Fibroblast of skin of right biceps (primary cell): ENCODE measurements at places on chromosomes 2 and 18.

DNA sequence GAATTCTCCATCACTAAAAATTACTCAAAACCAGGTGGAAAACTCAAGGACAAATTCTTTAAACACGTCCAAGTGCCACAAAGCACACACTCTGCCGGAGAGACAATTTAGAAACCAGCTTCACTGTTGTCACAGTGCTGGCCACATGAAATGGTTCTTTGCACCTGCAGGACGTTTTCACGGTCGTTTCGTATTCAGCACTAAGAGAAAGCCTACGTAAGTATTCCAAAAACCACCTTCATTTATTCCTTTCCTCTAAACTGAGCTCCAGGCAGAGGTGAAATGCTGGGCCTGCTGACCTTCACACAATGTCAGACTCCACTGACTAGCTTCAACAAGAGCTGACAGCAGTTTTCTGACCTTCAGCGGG lies 680 bp downstream of the ATP5F1A start:
- no peak for DNase-seq

DNA sequence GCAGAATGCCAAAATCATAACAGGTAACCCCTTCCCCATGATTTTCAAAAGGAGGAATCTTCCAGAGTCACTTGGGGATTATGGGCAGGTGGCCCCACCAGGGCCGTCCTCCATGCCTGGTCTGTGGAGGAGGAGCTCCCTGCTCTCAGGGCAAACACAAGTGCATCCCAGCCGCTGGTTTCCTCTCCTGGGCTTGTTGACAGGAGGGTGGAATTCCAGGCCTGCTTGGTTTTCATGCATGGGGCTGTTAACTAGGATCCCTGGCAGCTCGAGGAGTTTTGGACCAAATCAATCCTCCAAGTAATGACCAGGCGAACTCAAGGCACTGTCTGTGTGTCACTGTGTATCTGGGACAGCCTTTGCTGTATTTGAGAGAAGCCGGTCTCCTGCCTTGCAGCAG lies 45.3 kb downstream of the FOSL2 start:
- DNase-seq: no peak

- no peak for DNase-seq
Measured at GRCh38 chr18:54828986-54829385, 709 bp downstream of the RAB27B start.

- DNase-seq: no peak
Measured at GRCh38 chr2:85774126-85774978, 20.6 kb downstream of the ATOH8 start.

DNA sequence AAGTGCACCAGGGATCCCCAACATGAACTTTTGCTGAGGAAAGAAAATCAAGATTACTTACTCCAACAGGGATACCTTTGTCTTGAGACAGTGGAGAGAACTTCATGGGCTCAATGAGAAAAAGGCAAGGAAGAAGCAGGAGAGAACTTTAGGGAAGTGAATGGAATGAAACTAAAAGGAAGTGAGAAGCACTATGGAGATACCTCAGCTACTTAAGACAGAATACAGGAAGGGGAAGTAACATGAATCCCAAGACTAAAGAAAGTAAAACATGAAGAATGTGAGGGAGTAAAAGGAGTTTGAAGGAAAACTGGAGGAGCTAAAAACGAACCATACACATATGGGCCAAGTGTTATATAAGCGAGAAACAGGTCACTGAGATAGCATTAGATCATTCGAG lies 32.4 kb upstream of the ACTR3 start:
- DNase-seq: no peak

GRCh38 chr2:157620956-157621355 lies 7.7 kb downstream of the ACVR1C start:
- DNase-seq: peak; percentile 64

DNA sequence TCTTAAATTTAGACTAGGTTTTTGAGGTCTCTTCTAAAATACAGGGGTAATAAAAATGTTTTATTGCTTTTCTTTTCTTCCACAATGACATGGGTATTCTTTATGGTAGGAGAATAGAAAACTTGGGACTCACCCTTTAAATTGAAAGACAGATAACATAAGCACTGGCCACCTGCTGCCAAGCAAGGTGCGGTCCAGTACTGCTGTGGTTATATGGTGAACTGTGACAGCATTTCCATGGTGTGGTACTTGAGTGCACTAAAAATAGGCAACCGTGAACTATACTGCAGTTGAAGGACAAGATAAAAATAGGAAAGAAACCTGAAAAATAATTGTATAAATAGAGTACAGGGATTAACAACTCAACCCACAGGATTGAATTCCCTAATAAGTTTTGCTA lies 54.4 kb upstream of the GRB14 start:
- no peak for DNase-seq

- DNase-seq: no peak
Measured at GRCh38 chr18:78926243-78926615, 53.4 kb upstream of the SALL3 start.

DNA sequence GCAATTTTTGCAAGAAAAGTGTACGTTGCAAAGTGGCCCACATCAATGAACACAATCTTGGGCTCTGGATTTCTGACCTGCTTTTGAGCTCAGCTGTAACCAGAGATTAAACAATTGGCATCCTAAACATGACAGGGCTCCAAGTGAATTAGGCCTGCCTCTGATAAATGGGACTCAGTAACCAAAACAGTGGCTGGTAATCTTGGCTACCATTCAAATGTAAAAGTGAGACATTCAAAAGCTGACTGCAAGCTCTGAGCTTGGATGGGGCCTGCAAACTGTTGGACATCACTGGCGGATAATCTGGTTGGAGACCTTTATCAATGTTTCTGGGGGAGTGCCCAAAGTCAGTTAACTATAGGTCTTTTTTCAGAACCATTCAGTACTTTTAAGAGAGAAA lies 160.7 kb downstream of the RAB3GAP1 start:
- no peak for DNase-seq
